COR-L47 (cell line): ENCODE measurements at places on chromosomes 3 and 15.

DNA sequence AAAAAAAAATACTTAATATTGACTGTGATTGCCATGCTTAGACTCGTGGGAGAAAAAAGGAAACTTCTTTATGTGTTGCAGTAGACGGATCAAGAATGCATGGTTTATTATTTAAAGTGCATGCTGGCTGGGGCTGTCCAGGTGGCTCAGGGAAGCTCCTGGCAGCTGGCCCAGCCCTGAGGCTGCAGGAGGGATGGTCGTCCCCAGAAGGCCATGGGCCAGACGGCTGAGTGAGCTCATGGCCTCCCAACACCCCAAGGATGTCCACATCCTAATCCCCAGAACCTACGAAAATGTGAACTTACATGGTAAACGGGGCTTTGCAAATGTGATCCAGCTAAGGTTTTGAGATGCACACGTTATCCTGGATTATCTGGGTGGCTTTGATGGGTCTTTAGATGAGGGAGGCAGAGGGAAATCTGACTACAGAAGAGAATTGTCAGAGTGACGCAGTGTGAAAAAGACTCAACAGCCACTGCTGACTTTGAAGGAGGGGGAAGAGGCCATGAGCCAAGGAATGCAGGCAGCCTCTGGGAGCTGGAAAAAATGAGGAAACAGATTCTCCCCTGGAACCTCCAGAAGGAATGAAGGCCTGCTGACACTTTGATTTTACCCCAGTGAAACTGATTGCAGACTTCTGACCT, 29.8 kb downstream of the ADAMTS17 start:
- peak; percentile 18 for DNase-seq

DNA sequence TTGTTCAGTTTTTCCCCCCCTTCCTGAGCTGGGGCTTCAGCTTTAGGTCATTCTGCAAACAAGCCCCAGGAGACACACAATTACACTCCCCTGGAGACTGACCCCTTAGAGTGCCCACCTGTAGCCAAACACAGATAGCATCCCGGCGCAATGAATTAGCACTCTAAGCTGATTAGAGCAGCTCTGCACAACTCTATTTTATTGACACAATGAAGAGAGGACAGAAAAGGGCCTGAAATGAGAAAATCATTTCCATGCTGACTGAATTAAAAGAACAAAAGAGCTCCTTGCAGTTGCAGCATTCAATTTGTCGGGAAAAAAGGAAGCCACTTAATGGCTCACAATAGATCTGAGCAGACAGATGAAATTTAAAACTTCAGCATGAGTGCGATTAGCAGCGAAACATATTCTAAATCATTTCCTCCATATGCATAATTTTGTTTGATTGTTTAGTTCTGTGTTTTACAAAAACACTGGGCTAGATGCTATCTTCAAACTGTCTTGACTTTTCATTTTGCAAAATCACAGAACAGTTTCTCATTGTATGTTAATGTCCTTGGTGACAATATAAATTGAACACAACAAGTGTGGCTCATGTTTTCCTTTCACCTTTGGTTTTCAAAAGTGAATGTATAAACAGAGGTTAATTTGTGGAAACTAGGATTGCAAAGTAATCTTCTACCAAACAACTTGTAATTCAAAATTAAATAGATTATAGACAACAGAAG, 308.6 kb downstream of the MECOM start:
- DNase-seq = peak; percentile 98

GRCh38 chr3:103349760-103350159, 914.9 kb downstream of the ZPLD1 start:
- no peak for DNase-seq

GRCh38 chr3:189907803-189908202, 212.9 kb downstream of the P3H2 start:
- no peak for DNase-seq

- DNase-seq = peak; percentile 69
Observed at GRCh38 chr15:35751413-35752133, 205.6 kb upstream of the DPH6 start.

DNA sequence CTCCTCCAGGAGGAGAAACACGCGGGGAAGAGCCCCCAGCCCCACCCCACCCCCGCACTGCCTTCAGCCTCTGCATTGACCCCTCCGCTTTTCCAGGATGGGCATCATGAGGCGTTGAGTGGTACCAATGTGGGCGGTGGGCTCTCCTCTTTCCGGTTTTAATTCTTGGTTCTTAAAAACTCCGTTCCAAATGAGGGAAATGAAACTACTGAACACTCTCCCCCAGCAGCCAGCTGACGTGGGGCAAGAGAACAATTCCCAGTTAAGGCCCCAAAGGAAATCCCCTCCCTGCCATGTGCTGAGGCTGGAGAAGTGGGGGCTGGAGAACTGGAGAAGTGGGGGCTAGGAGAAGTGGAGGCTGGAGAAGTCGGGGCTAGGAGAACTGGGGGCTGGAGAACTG, 5.3 kb upstream of the NRROS start:
- DNase-seq = no peak

DNA sequence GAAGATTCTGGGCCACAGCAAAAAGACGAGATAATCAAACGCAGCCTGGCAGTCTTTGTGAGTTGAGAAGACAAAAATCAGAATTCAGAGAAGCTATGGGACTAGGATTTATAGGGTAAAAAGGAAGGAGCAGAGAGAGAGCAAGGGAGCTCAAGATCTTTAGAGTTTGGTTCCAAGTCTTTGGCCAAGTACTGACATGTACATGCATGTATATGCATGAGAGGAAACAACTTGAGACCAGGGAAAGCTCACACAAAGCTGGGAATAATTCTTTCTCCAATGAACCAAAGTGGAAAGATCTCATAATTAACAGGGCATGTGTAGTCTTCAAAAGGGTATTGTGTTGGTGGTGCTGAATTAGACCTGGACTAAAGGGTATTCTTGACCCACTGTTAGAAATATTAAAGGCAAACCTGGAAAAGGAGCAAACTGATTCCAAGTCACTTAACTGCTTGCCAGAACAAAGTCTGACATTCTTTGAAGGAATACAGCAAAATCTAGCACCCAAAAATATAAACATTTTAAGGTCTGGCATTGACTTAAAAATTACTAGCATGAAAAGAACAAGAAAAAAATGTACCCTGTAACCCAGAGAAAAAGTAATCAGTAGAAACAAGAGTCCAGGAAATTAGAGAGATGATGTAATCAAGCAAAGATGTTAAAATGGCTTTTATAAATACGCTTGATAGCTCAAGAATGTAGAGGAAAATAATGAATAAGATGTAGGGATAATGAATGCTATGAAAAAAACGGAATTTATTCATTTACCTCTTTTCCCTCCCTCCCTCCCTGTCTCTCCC, 226.0 kb upstream of the CGNL1 start:
- DNase-seq = no peak

DNA sequence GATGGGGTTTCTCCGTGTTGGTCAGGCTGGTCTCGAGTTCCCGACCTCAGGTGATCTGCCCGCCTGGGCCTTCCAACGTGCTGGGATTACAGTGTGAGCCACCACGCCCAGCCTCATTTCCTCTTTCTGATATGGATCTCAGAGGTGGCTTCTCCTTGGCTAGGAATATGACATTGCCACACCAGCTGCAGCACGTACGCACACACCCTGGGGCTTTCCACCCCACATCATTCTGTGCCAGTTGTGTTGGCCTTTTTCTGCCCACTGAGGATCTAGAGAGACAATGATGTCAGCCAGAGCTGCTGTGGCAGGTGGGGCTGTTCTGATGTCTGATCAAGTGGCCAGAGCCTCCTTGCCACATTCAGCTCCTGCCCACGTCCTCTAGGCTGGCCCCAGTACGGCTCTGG, 29.0 kb downstream of the TMEM45A start:
- no peak for DNase-seq

DNA sequence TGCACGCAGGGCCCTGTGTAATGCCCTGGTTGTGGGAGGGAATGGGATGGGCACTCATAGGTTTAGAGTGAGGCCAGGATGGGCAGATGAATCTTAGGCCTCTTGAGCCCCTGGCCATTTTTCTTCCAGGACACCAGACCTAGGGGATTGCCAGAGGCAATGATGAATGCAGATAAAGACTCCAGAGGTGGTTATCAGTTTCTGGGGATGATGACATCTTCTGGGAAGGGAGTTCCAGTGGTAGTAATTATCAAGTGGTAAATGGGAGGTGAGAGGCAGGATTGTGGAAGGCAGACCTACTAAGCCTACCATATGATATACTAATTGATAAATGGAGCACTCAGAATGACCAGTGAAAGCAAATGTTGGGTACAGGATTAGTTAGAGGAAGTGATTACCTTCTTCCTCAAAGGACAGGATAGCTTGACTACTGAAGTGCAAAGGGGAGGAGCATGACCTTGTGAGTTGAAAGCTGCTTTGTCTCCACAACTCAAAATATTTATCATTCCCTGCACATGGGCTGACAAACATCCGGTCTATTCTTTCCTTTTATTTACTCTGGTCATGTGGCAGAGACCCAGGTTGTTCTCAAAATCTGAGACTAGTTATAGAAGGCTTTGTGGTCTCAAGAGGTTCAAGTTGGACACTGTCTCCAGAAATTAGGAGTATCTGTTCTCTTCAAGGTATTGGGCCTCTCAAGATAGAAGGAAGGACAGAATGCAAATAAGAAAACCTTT, 10.2 kb upstream of the MAPK6 start:
- peak; percentile 70 for DNase-seq

- DNase-seq = no peak
Observed at GRCh38 chr3:89584398-89584797, 477.0 kb downstream of the EPHA3 start.

- no peak for DNase-seq
Observed at GRCh38 chr3:152400887-152401286, 132.2 kb downstream of the MBNL1 start.

- no peak for DNase-seq
Observed at GRCh38 chr3:121979734-121980449, 42.2 kb downstream of the ILDR1 start.

GRCh38 chr3:175526609-175527280, 667.6 kb downstream of the NAALADL2 start:
- DNase-seq = no peak
